Midbrain (tissue), 1 donor: ENCODE measurements at places on chromosomes 11 and 22.

DNA sequence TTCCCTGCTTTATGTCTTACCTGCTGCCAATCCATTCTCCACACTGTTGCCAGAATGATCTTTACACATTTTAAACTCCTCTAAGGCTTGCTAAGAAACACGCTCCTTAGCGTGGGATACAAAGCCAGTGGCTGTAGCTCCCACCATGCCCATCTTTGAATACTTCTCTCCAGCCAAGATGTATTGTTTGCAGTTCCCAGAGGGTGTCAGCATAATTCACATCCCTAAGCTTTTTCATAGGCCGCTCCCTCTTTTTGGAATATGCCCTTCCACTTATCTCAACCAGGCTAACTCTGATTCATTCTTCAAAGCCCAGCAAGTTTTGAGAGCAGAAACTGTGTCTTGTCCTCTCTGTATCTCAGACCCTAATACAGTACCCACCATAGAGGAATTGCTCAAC, 8.1 kb upstream of the UPK2 start:
- no peak for DNase-seq

- DNase-seq, result no peak
Observed at GRCh38 chr11:96167203-96167758, 175.7 kb downstream of the MAML2 start.

GRCh38 chr11:19344661-19345518, 104.1 kb upstream of the E2F8 start:
- DNase-seq, result peak; percentile 74

GRCh38 chr22:19285831-19286230, 5.7 kb downstream of the CLTCL1 start:
- no peak for DNase-seq

DNA sequence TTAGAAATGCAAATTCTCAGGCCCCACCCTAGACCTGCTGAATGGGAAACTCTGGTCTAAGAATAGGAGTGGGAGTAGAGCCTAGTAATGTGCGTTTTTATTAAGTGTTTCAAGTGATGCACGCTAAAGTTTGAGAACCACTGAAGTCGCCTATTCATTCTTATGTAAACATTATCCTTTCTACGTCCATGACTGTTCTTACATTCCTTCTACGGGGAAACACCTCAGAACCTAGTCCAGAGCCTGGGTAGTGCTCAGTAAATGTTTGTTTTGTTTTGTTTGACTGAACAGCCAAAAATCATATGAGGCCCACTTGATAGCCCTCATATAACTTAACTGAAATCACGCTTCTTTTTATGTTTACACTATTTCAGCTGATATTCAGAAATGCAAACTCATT, 29.8 kb downstream of the VSIG10L2 start:
- no peak for DNase-seq

DNA sequence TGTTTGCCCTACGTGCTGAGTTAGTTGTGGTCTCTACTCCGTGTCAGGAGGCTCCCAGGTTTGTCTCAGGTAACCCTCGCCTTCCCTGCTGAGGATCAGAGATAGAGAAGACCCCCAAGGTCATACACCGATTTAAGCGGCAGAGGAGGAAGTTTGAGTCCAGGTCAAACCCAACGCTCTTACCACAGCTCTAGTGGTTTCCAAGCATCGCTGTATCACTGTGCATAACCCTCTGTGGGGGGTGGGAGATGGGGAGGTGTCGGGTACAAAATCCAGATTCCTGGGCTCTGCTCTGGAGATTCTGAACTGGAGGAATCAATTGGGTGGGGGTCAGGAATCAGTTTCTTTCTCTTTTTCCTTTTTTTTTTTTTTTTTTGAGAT, 627 bp downstream of the DNAJC4 start:
- DNase-seq, result no peak
